Stimulated activated CD8-positive, alpha-beta memory T cell treated with anti-CD3 and anti-CD28 coated beads, Interleukin-12 subunit alpha, Interleukin-12 subunit beta, amount 100 ng/mL, for 1 hour (primary cell): ENCODE measurements at places on chromosomes 12 and 14.

- no peak for DNase-seq
Observed at GRCh38 chr12:39763890-39764169, 144.2 kb upstream of the ABCD2 start.

DNA sequence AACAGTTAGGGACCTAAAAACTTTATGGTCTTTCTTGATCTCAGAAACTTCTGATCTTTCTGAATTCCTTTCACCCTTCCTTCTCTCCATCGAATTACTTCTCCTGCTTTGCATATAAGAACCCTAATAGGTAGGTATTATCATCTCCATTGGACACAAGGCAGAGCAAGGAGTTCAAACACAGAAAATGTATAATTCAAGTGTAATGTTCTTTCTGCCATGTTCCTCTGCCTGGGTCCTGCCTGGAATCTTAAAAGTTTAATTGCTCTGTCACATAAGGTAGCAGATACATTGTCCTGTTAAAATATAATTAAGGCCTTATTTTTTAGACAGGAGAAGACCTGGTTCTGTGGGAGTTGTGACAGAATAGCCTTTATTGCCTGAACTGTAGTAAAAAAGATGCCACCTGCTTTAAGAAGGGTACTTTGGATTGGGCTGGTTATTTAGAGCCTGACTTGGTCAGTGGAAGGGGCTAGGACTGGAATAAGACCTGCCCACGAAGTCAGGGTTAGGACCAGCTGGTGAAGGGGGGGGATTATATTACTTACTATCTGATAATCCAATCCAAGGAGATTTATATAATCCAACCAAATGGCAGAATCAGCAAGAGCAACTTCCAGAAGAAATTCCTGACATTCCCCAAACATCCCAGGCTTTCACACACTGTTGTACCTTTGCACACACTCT is 10.4 kb downstream of the G2E3 start:
- no peak for DNase-seq

DNA sequence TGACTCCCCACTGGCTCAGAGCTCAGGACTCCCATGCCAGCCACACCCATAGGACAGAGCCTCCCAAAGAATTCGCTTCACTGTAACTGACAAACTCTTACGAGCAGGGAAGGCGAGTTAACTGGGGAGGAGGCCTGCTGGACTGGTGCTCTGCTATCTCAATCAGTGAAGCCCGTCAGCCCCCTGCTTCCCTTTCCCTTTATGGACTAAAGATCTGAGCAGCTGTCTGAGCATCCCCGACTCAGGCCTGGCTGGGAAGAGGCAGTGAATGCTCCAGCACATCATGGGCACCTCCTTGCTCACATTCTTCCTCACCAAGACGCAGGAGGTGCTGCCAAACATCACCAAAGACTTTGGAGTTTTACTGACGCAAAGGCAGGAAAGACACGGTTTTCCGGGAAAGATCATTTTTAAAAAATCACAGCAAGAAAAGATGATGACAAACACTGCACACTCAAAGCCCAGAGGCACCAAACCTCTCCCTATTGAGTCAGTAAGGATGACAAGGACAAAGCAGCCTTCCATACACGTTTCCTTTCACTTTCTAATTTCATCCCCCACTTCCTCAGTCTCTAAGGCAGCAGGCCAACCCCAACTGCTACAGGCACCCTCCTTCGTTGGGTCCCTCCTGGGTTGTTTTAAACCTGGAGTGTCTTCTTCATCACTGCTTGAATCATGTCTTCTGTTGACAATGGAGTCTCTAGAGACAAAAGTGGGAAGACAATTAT is 45.0 kb upstream of the P2RX7 start:
- DNase-seq = no peak

GRCh38 chr14:104746071-104746545 is 6.8 kb upstream of the SIVA1 start:
- DNase-seq = no peak

DNA sequence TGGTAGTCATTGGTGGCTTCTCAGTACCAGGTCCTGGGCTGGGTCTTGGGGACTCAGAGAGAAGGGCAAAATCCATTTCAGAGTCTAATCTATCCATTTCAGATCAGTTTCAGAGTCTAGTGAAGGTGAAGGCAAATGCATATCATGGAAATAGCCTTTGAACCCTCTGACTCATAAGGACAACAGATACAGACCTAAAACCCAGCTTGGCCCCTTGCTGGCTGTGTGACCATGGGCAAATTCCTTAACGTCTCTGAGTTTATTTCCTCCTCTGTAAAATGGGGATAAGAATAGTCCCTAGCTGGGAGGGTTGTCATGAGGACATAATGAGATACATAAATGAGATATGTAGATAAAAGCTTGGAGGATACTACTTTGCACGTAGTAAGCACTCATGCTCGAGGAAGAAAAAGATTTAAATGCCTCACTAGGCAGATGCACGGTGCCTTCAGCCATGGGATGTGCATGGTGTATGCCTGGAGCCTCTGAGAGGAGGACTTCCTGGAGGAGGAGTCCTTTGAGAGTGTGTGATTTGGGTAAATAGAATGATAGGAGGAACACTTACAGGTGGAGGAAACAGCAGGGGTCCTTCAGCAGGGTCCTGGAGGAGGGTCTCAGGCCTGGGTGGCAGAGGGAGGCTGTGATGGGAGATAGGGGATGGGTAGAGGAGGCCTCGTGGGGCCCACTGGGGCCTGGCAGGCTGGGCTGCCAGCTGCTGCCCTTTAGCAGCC is 8.0 kb downstream of the DTX1 start:
- DNase-seq = no peak
